ENCODE measurements at places on chromosomes 12 and 14. TPM values are rescaled to one million over a fixed set of nuclear protein-coding genes. Genes with fewer than 3 reads are reported as not detected.

The MMP19 gene
- 0.13 TPM for total RNA-seq

The TUNAR gene
- total RNA-seq: not detected

The PLBD1 gene
- 3.8 TPM for total RNA-seq

The ANO4 gene
- 0.11 TPM for total RNA-seq

The LIN52 gene
- 5.8 TPM for total RNA-seq

The ITGB7 gene
- 0.48 TPM for total RNA-seq

The JPH4 gene
- not detected for total RNA-seq

The SPIC gene
- not detected for total RNA-seq

The PGF gene
- 2.7 TPM for total RNA-seq

The SYNE3 gene
- total RNA-seq: 0.18 TPM

The KRT80 gene
- total RNA-seq: 71.8 TPM

The CLBA1 gene
- 13.9 TPM for total RNA-seq

The EPYC gene
- total RNA-seq: not detected

The CELA1 gene
- total RNA-seq: not detected

The ACRBP gene
- total RNA-seq: 0.37 TPM

The NANOG gene
- not detected for total RNA-seq

The SERPINA9 gene
- total RNA-seq: not detected

The IGF1 gene
- 0.30 TPM for total RNA-seq

The LBHD2 gene
- total RNA-seq: not detected

The CPNE8 gene
- 7.9 TPM for total RNA-seq

The KRT3 gene
- 0.07 TPM for total RNA-seq

The C12orf50 gene
- not detected for total RNA-seq

The PSMD9 gene
- 120 TPM for total RNA-seq

The TAS2R30 gene
- not detected for total RNA-seq

The KRT85 gene
- total RNA-seq: not detected

The VRTN gene
- not detected for total RNA-seq

The RIPK3 gene
- total RNA-seq: not detected

The NR4A1 gene
- 48.1 TPM for total RNA-seq

The HCAR3 gene
- 0.09 TPM for total RNA-seq
